IPS DF 6.9 (cell line): ENCODE measurements at places on chromosomes 5 and 9.

DNA sequence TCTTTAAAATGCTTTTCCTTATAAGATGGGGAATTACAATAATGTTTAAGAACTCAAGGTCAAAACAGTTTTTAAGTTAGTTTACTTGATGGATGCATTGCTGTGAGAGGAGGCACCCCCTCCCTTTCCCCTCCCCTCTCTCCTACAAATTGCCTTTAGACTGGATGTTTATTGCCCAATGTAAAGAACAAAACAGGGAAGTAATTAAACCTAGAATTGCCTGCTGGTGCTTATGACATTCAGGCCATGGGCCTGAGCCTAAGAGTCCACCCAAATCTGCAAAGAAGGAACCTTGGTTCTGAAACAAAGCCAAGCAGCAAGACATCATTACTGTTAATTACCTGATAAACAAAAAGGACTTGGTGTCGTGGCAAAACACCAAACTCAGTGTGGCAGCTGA, 630.3 kb downstream of the ISL1 start:
- no peak for DNase-seq

DNA sequence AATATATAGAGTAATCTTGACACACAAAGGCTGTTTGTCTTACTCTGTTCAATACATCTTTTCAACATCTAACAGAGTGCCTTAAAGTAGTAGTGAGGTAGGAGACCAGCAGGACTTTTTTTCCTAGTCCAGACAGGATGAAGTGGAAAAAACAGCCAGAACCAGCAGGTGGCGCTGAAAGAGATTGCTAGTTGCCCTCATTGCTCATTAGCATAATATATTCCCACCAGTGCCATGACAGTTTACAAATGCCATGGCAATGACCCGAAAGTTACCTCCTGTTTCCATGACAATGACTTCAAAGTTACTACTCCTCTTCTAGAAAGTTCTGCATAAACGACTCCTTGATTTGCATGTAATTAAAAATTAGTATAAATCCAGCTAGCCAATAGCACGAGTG, 387.4 kb downstream of the ACTL7B start:
- peak; percentile 41 for DNase-seq

GRCh38 chr5:180339583-180340183, 13.5 kb downstream of the GFPT2 start:
- no peak for DNase-seq

- no peak for DNase-seq
These were observed 181.9 kb upstream of the TRPM3 start for GRCh38 chr9:71303351-71303750.
